Suprapubic skin (tissue), 4 donors: ENCODE measurements at places on chromosomes 16 and 17. TPM values are rescaled to one million over a fixed set of nuclear protein-coding genes. Genes with fewer than 3 reads are reported as not detected.
A peak's percentile ranks its signal among the peaks of the same experiment; 100 is the strongest.

DNA sequence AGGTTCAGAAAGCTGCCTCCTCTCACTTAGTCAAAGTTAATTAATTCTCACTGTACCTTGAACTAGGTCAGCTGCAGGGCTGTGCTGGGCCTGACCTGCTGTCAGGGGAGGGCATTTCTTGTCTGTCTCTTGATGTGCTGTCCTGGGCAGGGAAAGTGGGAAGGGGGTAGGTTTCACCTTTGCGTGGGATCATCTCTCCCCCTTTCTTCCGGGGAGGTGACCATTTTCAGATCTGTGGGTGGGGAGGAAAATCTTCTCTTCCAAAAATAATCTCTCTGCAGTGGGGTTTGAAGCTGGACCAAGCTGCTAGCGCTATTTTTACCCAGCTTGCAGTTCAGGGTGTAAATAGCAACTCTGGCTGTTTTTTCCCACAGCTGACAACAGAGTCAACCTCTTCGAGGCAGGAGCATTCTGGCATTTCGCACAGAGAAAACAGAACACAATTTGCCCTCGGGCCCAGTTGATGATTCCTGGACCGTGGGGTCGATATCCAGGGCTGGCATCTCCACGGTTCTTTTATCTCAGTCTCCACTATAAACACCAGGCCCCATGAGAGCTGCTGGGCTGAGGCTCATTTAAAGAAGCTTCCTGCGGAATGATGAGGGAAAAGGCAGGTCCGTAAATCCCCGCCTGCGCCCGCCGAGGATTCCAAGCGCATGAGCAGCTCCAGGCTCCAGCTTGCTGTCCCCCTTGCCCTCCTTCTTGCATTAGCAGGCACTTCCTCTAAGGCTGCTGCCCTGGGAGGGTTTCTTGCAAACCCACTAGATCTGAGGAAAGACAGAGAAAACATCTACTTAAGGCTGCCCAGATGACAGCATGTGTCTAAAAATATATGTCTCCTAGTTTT lies 93.9 kb downstream of the YPEL2 start:
- H3K36me3 ChIP-seq = no peaks in the 10 kb centered on the region
- peak overlapping the region; percentile 34 for H3K27ac ChIP-seq
- peak; percentile 71 for DNase-seq
- H3K4me1 ChIP-seq = peaks cover 41% of the 10 kb centered on the region
- H3K27me3 ChIP-seq = no peaks in the 10 kb centered on the region
- no peak overlapping the region for H3K4me3 ChIP-seq

DNA sequence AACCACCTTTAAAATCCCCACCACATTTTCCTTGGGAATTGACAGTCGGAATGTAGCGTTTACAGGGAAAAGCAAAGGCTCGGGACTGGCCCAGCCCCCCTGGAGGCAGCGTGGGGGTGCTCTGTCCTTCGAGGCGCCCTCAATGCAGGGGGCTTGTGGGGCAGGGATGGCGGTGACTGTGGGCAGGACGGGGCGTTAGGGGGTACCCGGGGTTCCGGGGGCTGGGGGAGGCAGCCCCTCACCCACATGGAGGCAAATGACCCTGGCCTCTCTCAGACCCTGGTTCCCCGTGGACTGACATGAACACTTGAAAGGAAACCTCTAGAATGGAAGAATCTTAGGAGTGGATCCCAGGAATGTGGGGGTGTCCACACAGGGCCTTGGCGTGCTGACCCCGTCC lies 78.4 kb upstream of the GNG13 start:
- DNase-seq = no peak
- no peak overlapping the region for H3K4me3 ChIP-seq
- no peak overlapping the region for H3K27ac ChIP-seq
- H3K36me3 ChIP-seq = peaks cover 29% of the 10 kb centered on the region
- H3K4me1 ChIP-seq = no peaks in the 10 kb centered on the region

Gene NAE1
- 38.7 TPM for total RNA-seq

GRCh38 chr17:50396261-50397110 lies 837 bp downstream of the LRRC59 start:
- H3K4me3 ChIP-seq = peak overlapping the region; percentile 96
- no peaks in the 10 kb centered on the region for H3K27me3 ChIP-seq
- peaks cover 28% of the 10 kb centered on the region for H3K4me1 ChIP-seq
- H3K36me3 ChIP-seq = peaks cover 29% of the 10 kb centered on the region
- no peak for DNase-seq

DNA sequence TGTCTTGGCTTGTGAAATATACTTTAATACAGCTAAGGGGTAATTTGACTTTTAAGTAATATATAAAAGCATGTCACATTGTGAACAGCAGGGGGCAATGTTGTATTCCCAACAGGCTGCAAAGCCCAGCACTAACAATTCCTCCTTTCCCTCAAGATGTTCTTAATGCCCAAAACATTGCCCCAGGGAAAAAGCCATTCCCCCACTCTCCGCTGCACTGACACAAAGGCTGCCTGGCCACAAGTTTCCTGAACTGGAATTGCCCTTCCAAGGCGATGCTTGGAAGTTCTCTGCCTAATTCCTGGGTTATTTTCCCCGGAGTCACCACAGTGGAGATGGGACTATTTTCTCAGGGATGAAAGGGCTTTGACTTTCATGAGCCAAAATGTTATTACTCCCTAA lies 27.2 kb downstream of the CLEC16A start:
- no peaks in the 10 kb centered on the region for H3K27me3 ChIP-seq
- peaks cover 9% of the 10 kb centered on the region for H3K4me1 ChIP-seq
- peaks cover 16% of the 10 kb centered on the region for H3K36me3 ChIP-seq
- no peak overlapping the region for H3K4me3 ChIP-seq
- no peak overlapping the region for H3K27ac ChIP-seq
- DNase-seq = no peak

GRCh38 chr16:69848637-69849545 lies 86.8 kb downstream of the WWP2 start:
- peaks cover 3% of the 10 kb centered on the region for H3K36me3 ChIP-seq
- DNase-seq = peak; percentile 89
- no peaks in the 10 kb centered on the region for H3K27me3 ChIP-seq
- peak overlapping the region; percentile 69 for H3K27ac ChIP-seq
